ENCODE measurements at places on chromosomes 5 and 9.
A peak's percentile ranks its signal among the peaks of the same experiment; 100 is the strongest.

GRCh38 chr5:1727571-1727970 is 72.1 kb downstream of the MRPL36 start:
- no peak for DNase-seq

DNA sequence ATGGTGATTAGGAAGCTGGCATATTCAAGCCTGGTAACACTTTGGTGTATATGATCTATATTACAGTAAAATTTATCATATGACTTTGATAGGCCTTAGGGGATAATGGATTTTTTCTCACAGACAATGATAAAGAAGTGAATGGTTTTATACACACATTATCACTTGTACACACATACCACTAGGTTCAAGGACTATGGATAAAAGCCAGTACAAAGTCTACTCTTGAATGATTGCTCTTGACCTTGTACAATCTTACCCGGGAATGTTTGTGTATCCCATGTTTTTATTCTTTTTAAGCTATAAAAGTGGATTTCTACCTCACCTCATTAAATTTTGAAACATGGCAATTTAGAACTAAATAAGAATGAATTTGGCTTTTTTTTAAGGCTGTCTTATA is 414.5 kb upstream of the ADAMTSL1 start:
- no peak for DNase-seq

- DNase-seq: no peak
Observed at GRCh38 chr9:89412541-89412940, 85.4 kb downstream of the SEMA4D start.

DNA sequence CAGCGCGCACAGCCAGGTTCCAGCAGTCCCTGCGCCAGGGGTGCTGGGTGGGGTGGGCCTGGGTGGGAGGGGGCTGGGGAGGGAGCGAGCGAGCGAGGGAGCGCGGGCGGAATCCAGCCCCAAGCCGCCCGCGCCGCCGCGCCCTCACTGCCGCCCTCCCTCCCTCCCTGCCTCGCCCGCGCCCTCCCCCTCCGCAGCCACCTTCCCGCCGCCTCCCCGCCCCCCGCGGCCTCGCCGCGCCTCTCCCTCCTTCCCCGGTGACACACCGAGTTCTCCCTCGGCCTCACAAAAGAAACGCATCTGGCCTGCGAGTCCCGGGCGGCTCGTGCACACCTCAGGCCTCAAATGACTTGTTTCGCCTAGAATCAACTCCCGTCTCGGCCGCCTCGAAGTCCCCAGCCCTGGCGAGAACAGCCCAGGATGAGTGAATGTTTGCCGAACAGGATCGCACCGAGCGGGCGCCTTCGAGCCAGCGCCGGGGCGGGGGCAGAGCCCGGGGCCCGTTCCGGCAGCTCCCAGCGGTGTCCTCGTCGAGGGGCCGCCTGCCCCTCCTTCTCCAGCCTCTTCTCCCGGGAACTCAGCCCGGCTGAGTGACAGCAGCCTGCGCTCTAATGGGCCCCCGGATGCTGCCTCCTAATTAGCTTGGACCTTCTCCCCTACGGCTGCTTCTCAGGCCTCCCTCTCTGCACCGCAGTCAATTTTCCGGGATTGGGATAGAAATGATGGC is 371 bp upstream of the PITX1 start:
- no peak for DNase-seq

DNA sequence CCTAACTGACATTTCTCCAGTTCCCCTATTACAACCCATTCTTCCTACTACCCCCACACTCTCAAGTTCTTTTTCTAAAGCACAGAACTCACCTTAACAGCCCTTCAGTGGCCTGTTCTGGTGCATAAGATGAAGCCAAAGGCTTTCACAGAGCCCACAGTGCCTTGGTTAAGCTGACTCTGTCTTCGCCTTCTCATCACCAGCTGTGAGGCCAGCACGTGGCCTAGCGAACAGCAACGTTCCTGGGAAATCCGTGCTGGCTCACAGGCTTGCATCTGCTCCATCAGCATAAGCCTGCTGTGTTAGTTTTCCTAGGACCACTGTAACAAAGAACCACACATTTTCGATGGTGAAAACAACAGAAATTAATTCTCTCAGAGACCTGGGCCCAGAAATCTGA is 67.9 kb upstream of the LPAR1 start:
- no peak for DNase-seq

GRCh38 chr5:68334553-68334886 is 119.0 kb downstream of the PIK3R1 start:
- DNase-seq: no peak

- no peak for DNase-seq
Observed at GRCh38 chr5:15421921-15422412, 78.0 kb upstream of the FBXL7 start.

- no peak for DNase-seq
Observed at GRCh38 chr5:81265101-81265500, 32.0 kb downstream of the CKMT2 start.

DNA sequence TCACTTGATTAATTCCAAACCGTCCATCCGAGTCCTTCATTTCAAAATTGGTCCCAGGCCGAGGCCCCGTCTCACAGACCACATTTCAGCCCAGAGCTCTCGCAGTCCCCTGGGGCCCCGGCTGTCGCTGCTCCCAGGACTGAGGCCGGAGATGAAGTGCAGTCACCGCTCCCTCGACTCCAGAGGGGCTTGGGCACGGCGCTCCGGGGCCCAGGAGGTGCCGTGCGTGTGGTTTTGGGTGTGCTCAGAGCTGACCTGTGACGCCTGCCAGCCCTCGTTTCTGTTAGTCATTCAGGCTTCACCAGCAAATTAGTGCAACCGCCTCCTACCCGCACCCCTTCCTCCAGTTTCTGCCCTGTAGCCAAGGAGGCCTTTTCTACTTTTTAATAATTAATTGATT is 48.7 kb upstream of the PHYKPL start:
- DNase-seq: no peak

GRCh38 chr5:75045071-75045470 is 7.3 kb downstream of the GCNT4 start:
- DNase-seq: no peak

- no peak for DNase-seq
Observed at GRCh38 chr9:122039234-122039633, 53.9 kb downstream of the TTLL11 start.

GRCh38 chr5:54390015-54390414 is 65.5 kb upstream of the HSPB3 start:
- no peak for DNase-seq

GRCh38 chr9:130884542-130885483 is 11.8 kb downstream of the QRFP start:
- DNase-seq: peak; percentile 46

GRCh38 chr5:168920019-168920810 is 341.0 kb upstream of the PANK3 start:
- DNase-seq: no peak

DNA sequence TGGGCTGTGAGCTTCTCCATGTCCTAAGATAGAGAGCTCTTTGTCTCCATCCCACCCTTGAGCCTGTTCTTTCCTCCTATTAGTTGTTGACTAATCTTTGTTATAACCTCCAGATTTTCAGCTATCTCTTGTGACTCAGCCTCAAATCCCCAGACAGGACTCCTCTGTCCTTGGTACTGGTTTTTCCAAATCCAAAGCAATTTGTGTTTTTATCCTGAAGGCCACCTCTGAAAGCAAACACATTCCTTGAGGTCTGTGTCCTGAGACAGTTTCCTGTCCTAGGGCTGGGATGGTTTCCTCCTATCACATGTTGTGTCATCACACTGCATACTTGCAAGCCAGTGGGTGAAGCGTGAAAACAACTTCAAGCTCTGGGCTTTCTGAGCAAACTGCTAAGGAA is 8.5 kb downstream of the TNC start:
- no peak for DNase-seq

DNA sequence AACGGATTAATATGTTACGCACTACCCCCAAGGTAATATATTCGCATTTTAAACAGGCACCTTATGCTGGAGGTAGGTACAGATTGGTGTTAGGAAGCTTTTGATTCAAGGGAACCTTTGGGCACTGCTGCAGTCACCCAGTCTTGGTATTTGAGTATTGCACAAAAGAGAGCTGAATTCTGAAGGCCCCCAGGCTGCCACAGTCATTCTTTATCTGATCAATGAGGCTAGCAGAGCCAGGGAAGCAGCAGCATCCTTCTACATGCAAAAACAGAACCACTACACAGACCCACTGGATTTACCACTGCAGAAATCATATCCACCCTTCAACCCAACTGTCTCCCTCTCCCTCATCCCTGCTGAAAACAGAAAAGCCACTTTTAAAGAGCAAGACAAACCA is 121.2 kb upstream of the GRIN3A start:
- no peak for DNase-seq

DNA sequence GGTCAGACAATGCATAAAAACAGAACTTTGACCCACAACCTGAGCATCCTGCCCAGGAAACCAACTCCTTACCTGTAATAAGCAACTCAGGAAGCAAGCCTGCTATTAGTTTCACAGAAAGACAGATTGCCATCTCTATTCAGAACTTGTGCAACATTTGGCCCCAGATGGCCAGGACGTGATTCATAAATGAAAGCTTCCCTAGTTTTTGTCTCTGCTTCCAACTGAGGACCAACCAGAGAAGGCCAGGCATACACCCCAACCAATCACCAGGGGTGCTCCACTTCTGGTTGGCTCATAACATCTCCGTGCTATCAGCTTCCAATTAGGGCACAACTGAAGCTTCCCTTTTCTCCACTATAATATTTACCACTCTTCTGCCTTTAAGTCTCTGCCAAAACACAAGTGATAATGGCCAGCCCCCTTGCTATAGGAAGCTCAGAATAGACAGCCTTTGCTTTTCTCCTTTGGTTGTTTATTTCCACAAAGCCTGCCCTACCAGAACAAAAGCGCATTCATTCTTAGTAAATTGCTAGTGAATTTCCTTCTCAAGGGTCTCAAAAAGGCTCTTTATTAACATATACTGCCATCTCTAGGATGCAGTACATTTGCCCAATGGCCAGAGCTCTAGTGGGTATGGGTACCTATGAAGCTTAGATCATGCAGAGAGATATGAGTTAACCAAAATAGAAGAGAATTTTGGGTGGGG is 289.7 kb upstream of the DAP start:
- no peak for DNase-seq

- DNase-seq: peak; percentile 32
Observed at GRCh38 chr9:93110311-93110855, 14.4 kb downstream of the CARD19 start.

- no peak for DNase-seq
Observed at GRCh38 chr5:154118385-154118784, 72.1 kb upstream of the GALNT10 start.

DNA sequence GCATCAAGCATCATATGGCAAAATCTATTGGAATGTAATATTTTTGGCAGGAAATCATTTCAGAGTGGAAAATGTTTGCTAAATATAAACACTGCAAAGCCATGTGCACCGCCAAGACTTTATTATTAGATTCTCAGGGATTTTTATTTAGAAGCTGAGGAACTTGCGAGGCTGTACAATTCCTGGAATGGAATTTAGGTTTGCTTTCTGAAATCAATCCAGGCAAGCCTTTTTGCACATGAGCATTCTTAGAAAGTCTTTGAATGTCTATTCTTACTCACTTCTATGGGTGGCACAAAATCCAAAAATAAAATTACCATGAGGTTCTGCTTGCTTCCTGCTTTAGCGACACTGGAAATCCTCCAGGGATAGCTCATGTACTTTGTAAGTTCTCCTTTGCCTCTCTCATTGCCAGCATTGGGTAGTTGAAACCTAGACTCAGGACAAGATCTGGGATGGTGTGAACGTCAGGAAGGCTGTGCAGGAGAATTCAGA is 71.5 kb upstream of the PALM2AKAP2 start:
- no peak for DNase-seq

DNA sequence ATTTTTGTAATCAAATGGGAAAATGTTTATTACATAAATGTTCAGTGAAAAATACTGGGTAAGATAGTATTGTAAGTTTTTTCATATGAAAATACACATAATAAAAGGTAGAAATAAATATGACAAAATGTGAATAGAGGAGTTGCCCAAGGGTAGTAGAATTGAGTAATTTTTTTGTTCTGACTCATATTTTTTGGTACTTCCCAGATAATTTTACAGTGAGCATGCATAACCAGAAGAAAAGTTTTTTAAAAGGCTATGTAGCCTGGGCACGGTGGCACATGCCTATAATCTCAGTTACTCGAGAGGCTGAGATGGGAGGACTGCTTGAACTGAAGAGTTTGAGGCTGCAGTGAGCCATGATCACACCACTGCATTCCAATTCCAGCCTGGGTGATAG is 116.9 kb downstream of the PIP5K1B start:
- DNase-seq: no peak

DNA sequence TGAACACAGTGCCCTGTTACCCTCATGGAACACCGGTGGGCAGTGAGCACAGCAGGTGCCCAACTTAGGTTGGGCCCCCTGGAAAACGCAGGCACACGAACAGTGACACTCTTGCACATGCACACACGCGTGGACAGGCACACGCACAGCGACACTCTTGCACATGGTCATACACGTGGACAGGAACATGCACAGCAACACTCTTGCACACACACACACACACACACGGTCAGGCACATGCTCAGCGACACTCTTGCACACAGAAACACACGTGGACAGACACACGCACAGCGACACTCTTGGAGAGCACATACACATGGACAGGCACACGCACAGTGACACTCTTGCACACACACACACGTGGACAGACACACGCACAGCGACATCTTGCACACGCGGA is 559.4 kb upstream of the ADAMTS16 start:
- no peak for DNase-seq

DNA sequence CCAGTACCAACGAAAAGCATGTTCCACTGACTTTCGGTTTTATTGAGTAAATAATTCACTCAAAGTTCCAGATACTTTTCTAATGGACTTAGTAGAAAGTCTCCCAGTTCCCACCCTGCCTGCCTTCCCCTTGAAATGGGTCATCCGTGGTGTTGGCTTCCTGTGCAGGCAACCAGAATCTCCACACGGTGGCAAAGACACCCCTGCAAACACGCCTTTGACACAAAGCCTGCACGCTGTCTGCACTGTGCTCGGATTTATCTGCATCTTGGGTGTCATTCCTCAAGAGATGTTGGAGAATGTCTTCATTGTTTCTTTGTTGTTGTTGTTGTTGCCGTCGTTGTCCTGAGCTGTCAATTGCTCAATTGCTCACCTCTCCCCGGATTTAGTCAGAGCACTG is 150.0 kb upstream of the IRX2 start:
- no peak for DNase-seq

GRCh38 chr9:94301583-94301982 is 26.9 kb downstream of the NUTM2F start:
- DNase-seq: no peak

GRCh38 chr5:76926329-76927105 is 26.3 kb upstream of the CRHBP start:
- no peak for DNase-seq

- no peak for DNase-seq
Observed at GRCh38 chr9:71383308-71383940, 262.0 kb upstream of the TRPM3 start.

DNA sequence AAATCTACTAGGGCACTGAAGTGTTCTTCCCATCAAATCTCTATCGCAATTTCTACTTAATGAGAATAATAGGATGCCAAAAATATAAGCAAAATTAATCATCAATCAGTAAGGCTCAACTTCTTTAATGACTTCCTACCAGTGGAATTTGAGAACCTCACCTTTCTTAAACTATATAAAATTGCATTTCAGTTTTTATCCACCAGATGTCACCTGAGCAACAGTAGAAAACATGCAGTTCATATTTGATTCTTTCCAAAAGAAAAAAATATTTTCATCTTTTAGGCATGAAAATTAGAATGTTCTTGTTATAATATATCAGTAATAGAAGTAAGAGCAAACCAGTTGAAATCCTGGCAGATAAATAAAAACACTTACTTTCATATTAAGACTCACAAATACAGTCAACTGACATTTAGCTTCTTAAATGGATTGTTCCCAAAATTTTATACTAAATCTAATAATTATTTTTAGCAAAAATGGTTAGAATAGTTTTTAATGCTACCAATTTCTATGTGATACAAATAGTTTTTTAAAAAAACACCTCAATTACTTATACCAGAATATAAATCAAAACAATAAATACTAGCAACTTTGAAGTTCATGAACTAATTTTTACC is 13.4 kb upstream of the CCDC112 start:
- no peak for DNase-seq
